CD8-positive, alpha-beta memory T cell (primary cell): ENCODE measurements at places on chromosomes 16 and 17.

DNA sequence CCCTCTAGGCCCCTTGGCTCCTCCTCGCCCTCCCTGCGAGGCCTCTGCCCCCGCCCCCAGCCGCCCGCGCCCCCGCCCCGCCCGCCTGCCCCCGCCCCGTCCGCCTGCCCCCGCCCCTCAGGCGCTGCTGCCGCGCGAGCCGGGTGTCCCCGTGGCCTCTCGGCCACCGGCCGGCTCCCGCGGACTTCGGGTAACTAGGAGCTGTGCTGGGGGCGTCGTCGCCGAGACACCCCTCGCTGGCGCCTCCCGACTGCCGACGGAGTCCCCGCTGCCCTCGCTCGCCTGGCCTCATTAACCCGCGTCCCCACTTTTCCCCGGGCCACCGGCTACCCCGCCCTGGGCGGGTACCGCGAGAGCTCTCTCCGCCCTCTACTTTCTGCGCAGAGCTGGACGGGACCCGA, at the start of gene TLCD1:
TLCD1 (minus strand) TSS at position 8 of the 401 bp plus-strand sequence. CDS start 136 bp downstream, outside the sequence.
- H3K36me3 ChIP-seq, result peaks cover 28% of the 10 kb centered on the region
- H3K4me3 ChIP-seq, result peak within 1 kb of the TSS; percentile 91
- no peaks in the 10 kb centered on the region for H3K27me3 ChIP-seq
- H3K27ac ChIP-seq, result peak within 1 kb of the TSS; percentile 97
- H3K4me1 ChIP-seq, result peaks cover 35% of the 10 kb centered on the region

DNA sequence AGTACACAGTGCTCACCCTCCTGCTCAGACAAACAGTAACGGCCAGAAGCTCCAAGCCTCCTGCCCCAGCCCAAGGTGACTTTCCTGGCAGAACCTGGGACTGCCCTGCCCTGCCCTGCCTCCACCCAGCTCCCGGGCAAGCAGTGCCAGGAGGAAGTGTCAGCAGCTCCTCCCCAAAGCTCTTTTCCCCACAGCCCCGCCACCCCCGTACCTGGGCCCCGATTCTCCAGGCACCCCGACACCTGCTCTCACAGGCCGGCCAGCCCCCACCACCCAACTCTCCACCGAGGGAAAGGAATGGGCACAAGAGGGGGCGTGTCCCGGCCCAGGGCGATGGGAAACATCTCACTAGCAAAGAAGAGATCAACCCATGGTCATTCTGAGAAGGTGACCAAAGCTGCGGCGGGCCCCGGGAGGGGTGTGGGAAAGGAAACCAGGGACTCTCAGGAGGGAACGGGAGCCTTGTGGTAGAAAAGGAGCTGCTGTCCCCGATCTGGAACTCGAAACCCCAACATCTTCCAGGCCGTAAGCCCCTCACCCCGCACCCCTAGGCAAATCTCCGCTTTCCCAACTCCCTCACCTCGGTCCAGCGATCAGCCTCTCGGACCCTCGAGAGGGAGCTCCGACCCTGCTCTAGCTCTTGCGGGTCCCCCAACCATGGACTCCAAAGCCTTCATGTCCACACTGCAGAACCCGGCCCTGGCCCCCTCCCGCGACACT, 1.2 kb downstream of the BCAR1 start:
- DNase-seq, result no peak
- no peak overlapping the region for H3K27ac ChIP-seq
- H3K36me3 ChIP-seq, result no peaks in the 10 kb centered on the region
- H3K4me3 ChIP-seq, result no peak overlapping the region
- H3K27me3 ChIP-seq, result peaks cover 25% of the 10 kb centered on the region
- no peaks in the 10 kb centered on the region for H3K4me1 ChIP-seq

DNA sequence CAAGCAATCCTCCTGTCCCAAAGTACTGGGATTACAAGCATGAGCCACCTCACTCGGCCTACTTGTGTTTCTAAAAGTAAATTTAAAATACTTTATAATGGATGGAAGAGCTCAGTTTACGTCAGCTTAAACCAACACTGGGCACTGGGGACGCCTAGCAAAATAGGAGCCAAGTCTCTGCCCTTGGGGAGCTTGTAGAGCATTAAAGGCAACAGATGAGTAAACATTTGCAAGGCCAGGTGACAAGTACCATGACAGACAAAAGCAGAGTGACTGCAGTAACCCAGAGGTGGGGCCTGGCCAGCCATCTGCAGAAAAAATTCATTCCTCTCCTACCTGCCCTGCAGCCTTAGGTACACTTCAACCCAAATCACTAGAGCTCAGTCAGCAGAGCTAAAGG, 12.1 kb upstream of the NLK start:
- no peak for DNase-seq
- H3K27ac ChIP-seq, result no peak overlapping the region
- no peaks in the 10 kb centered on the region for H3K4me1 ChIP-seq
- no peak overlapping the region for H3K4me3 ChIP-seq
- no peaks in the 10 kb centered on the region for H3K27me3 ChIP-seq

- peak; percentile 74 for DNase-seq
- peaks cover 44% of the 10 kb centered on the region for H3K4me1 ChIP-seq
- H3K4me3 ChIP-seq, result no peak overlapping the region
- no peaks in the 10 kb centered on the region for H3K36me3 ChIP-seq
Measured at GRCh38 chr16:67155295-67156142, 4.2 kb downstream of the TRADD start.

GRCh38 chr16:30797670-30798309, 10.8 kb upstream of the ZNF629 start:
- no peaks in the 10 kb centered on the region for H3K36me3 ChIP-seq
- no peaks in the 10 kb centered on the region for H3K4me1 ChIP-seq
- no peaks in the 10 kb centered on the region for H3K27me3 ChIP-seq
- DNase-seq, result no peak

GRCh38 chr17:77212081-77212832, 71.5 kb downstream of the SEC14L1 start:
- peaks cover 45% of the 10 kb centered on the region for H3K36me3 ChIP-seq
- no peak overlapping the region for H3K4me3 ChIP-seq
- H3K27ac ChIP-seq, result no peak overlapping the region
- no peaks in the 10 kb centered on the region for H3K4me1 ChIP-seq
- DNase-seq, result no peak
